ENCODE measurements at places on chromosomes 16 and 17. TPM values are rescaled to one million over a fixed set of nuclear protein-coding genes. Genes with fewer than 3 reads are reported as not detected.

The GCGR gene
- polyA plus RNA-seq, result not detected

The SPATA22 gene
- polyA plus RNA-seq, result not detected

The TP53TG3C gene
- polyA plus RNA-seq, result not detected

The CA7 gene
- polyA plus RNA-seq, result 0.05 TPM

The KRT23 gene
- 0.89 TPM for polyA plus RNA-seq
